ENCODE measurements at places on chromosomes 4 and X.

- H3K27me3 ChIP-seq, result peaks cover 62% of the 10 kb centered on the region
- H3K4me3 ChIP-seq, result no peak overlapping the region
- DNase-seq, result no peak
- H3K4me1 ChIP-seq, result peaks cover 24% of the 10 kb centered on the region
- no peaks in the 10 kb centered on the region for H3K36me3 ChIP-seq
Observed at GRCh38 chr4:185020293-185020808, 2.1 kb downstream of the HELT start.

DNA sequence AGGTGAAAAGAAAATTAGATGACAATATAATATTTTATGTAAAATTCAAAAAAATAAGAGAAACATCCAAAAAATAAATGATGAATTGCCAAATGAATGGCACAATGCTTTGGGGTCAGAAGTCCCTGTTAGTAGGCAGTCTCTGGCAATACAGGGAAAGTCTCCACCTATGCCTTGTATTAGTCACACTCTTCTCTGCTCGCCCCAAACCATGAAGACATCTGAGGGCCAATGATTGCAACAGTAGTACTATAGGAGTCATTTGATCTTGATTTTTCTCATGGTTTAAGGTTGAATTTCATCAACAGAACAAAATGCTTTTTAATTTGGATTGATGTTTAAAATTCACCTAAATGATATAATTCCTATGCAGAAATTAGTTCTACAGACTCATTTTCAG lies 3.9 kb upstream of the PRSS12 start:
- H3K4me1 ChIP-seq, result peaks cover 12% of the 10 kb centered on the region
- H3K36me3 ChIP-seq, result peaks cover 8% of the 10 kb centered on the region
- DNase-seq, result no peak
- H3K4me3 ChIP-seq, result no peak overlapping the region
- no peak overlapping the region for H3K27ac ChIP-seq

DNA sequence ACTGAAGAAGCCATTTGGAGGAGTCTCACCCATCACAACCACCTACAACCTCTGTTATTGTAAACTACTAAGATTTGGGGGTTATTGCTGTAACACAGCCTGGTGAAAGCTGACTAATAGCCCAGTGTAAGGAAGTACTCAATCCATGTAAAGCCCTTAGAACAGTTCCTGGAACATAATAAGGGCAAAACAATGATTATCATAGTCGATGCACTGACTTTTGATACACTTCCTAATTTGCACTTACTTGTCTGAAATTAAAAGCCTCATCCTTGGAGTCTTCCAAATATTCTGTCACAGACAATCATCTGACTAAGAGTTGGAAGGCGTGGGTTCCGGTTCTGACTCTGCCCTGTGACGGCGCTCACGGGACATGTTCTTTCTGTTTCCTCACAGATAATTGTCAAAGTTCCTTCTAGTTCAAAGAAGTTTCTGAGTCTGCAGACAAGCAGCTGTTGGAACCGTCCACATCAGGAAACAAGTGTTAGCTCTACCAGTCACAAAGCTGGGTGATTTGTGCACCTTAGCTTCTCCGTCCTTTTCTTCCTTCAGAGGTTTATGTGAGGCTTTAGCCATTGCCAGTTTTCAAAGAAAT lies 33.4 kb upstream of the RASGEF1B start:
- peak; percentile 81 for DNase-seq
- peak overlapping the region; percentile 82 for H3K4me3 ChIP-seq
- peak overlapping the region; percentile 96 for H3K27ac ChIP-seq
- H3K36me3 ChIP-seq, result no peaks in the 10 kb centered on the region

DNA sequence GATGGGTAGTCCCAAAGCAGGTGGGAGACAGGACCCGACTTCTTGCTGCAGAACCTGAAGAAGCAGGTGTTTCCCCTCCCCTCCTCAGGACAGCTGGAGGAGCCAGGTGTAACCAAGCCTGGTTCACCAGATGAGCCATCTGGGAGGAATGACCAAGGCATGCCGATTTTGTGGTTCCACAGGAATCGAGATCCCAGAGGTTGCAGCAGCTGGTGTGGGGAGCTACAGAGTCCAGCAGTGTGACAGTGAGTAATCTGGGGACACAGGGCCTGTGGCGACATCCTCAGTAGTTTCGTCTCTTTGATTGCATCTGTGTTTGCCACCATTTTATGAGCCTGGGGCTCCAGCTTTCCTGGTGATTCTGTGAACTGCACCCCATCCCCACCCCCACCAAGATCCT lies 2.6 kb upstream of the NDP start:
- H3K4me3 ChIP-seq, result no peak overlapping the region
- no peak for DNase-seq
- no peaks in the 10 kb centered on the region for H3K4me1 ChIP-seq
- H3K27me3 ChIP-seq, result peaks cover 9% of the 10 kb centered on the region
- no peaks in the 10 kb centered on the region for H3K36me3 ChIP-seq

DNA sequence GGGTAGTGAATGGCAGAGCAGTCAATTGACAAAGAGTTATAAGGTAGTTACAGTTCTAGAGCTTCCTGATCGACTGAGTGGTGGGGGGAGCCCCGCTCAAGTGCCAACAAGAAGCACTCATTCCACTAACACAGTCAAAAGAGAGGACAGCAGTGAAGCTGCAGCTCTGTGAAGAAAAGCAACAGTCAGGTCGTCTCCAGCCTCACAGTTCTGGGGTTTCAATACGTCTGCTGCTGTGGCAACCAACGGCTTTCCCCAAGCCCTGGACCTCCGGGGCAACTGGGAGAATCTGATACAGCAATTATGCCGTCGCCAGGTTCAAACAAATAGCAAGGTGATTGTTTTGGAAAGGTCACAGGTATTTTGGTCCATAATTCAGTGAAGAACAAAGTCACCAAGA lies 30.8 kb downstream of the GPM6B start:
- H3K27ac ChIP-seq, result no peak overlapping the region
- H3K36me3 ChIP-seq, result no peaks in the 10 kb centered on the region
- H3K4me1 ChIP-seq, result no peaks in the 10 kb centered on the region
- peaks cover 22% of the 10 kb centered on the region for H3K27me3 ChIP-seq
- no peak for DNase-seq

- peaks cover 19% of the 10 kb centered on the region for H3K27me3 ChIP-seq
- H3K36me3 ChIP-seq, result peaks cover 8% of the 10 kb centered on the region
- no peak overlapping the region for H3K27ac ChIP-seq
- H3K4me3 ChIP-seq, result no peak overlapping the region
- DNase-seq, result no peak
- no peaks in the 10 kb centered on the region for H3K4me1 ChIP-seq
Observed at GRCh38 chr4:165150545-165150944, 37.9 kb upstream of the TMEM192 start.

- H3K27me3 ChIP-seq, result peaks cover 22% of the 10 kb centered on the region
- no peaks in the 10 kb centered on the region for H3K36me3 ChIP-seq
- DNase-seq, result no peak
- H3K4me1 ChIP-seq, result no peaks in the 10 kb centered on the region
- no peak overlapping the region for H3K4me3 ChIP-seq
Observed at GRCh38 chr4:56058555-56058954, 109.8 kb downstream of the CEP135 start.

DNA sequence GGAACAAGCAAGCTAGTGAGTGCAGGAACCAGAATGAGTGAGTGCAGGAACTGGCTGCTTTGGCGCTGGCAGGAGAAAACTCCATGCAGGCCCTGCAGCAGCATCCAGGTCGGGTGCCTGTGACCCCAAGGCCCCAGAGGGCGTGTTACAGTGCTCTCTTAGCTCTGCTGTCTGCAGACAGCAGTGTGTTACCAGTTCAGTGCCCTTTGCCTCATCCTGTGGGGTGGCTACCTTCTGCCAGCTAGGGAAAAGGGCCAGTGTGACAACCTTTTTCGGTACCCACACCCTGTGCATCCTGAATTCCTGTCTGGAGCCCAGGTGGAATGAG lies 202.3 kb upstream of the SMIM31 start:
- H3K4me1 ChIP-seq, result no peaks in the 10 kb centered on the region
- no peak overlapping the region for H3K4me3 ChIP-seq
- no peaks in the 10 kb centered on the region for H3K36me3 ChIP-seq

- H3K36me3 ChIP-seq, result no peaks in the 10 kb centered on the region
- no peaks in the 10 kb centered on the region for H3K27me3 ChIP-seq
- DNase-seq, result no peak
- no peak overlapping the region for H3K4me3 ChIP-seq
- no peaks in the 10 kb centered on the region for H3K4me1 ChIP-seq
- no peak overlapping the region for H3K27ac ChIP-seq
Observed at GRCh38 chr4:31236020-31236638, 516.0 kb downstream of the PCDH7 start.

DNA sequence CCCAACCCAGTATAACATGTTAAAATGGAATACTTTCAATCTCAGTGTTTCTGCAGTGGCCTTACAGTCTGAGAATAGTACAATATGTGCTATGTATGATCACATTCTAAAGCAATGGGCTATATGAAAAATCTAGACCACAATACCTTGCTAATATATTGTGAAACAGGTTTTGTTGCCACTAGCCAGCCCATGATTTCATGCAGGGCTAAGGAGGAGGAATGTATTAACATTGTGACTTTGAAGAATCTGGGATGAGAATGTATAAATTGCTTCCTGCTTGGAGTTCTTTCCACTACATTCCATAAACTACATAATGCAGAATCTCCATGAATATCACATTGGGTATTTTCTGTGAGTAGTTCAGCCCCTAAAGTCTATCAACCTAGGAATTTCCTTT lies 935.4 kb upstream of the GRIA3 start:
- H3K27ac ChIP-seq, result no peak overlapping the region
- no peak overlapping the region for H3K4me3 ChIP-seq
- DNase-seq, result no peak
- no peaks in the 10 kb centered on the region for H3K4me1 ChIP-seq

DNA sequence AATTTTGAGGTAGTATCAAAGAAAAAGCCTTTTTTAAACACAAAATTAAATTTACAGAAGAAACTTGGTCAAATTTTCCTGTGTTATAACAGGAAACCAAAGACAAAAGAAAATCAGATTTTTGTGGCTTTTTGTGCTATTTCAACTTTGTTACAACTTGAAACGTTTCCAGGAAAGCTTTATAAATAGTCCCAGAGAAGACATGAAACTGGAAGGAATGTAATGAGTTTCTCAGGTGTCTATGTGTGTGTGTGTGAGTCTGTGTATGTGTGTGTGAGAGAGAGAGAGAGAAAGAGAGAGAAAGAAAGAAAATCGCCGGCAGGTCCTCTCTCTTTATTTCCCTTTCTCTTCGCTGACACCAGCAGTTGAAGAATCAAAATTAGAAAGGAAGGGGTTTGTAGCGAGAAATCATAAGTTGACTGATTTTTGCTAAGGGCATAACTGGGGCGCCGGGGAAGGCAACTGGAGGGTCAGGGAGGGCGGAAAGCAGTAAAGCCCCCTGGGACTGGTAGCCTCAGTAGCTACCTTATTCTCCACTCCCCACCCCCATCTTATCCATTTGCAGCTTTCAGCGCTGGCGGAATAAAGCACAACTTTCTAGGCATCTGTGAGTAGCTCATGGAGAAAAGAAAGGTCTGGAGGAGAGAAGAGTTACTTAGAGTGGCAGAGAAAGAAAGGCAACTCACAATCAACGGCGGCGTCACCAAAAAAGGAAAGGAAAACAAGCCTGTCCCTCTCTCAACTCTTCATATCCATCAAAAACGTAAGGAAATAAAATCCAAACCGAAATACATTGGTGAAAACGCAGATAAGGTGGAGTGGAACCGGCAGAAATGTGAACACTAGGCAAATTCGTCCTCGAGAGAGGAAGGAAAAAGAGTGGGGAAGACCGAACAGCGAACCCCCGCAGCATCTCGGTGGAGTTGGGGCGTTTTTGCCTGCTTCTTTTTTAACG lies 1.3 kb downstream of the TMEM47 start:
- no peak for DNase-seq
- peak overlapping the region; percentile 40 for H3K4me3 ChIP-seq
- no peak overlapping the region for H3K27ac ChIP-seq
- peaks cover 27% of the 10 kb centered on the region for H3K27me3 ChIP-seq

- H3K27ac ChIP-seq, result no peak overlapping the region
- no peaks in the 10 kb centered on the region for H3K36me3 ChIP-seq
- no peak for DNase-seq
- H3K4me1 ChIP-seq, result no peaks in the 10 kb centered on the region
- no peaks in the 10 kb centered on the region for H3K27me3 ChIP-seq
Observed at GRCh38 chr4:84875636-84876371, 90.7 kb downstream of the WDFY3 start.

DNA sequence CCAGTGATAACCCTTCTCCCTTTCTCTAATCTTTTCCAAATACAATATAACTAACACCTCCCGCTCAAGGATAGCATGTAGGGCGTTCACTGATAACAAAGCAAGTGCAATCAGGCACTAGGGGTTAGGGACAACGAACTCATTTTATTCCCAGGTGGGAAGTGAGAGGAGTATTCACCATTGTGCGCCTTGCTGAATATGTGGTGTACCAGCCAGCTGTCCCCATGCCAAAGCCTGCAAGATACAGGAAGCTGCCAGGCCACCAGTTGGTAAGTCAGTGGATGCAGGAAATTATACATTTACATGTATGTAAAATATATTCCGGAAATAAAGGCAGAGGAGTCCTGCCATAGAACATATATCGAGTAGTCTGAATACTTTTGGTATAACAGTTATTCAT lies 6.3 kb upstream of the HPRT1 start:
- DNase-seq, result no peak
- H3K36me3 ChIP-seq, result no peaks in the 10 kb centered on the region
- H3K4me3 ChIP-seq, result peak overlapping the region; percentile 70

GRCh38 chr4:30630431-30630830 lies 89.7 kb upstream of the PCDH7 start:
- H3K4me3 ChIP-seq, result no peak overlapping the region
- H3K27me3 ChIP-seq, result no peaks in the 10 kb centered on the region
- DNase-seq, result no peak
- H3K36me3 ChIP-seq, result no peaks in the 10 kb centered on the region
- H3K27ac ChIP-seq, result no peak overlapping the region

GRCh38 chr4:94517492-94517891 lies 65.8 kb downstream of the PDLIM5 start:
- no peak for DNase-seq
- H3K4me3 ChIP-seq, result no peak overlapping the region
- H3K36me3 ChIP-seq, result no peaks in the 10 kb centered on the region
- no peaks in the 10 kb centered on the region for H3K27me3 ChIP-seq
- H3K4me1 ChIP-seq, result peaks cover 21% of the 10 kb centered on the region
- no peak overlapping the region for H3K27ac ChIP-seq

DNA sequence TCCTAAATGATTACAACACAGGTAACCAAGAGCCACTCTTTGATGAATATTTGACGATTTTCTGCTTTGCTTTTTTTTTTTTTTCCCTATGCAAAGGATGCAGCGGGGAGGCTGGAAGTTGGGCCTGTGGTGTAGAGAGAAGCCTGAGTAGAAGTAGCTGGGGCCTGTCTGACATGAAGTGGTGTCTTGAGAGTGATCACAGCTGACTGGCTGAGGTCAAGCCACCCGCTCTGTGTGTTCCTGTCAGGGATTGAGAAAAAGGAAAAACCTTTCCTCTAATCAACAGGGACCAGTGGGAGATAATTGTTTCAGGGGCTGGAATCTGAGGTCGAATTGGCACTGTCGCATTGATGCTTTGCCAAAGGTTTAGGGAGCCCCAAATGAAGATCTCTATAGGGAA lies 258.7 kb downstream of the GRIA3 start:
- no peaks in the 10 kb centered on the region for H3K36me3 ChIP-seq
- no peak overlapping the region for H3K4me3 ChIP-seq
- no peak for DNase-seq

GRCh38 chrX:78619834-78620233 lies 39.3 kb downstream of the RTL3 start:
- no peaks in the 10 kb centered on the region for H3K4me1 ChIP-seq
- H3K27me3 ChIP-seq, result no peaks in the 10 kb centered on the region
- no peak overlapping the region for H3K4me3 ChIP-seq
- no peak overlapping the region for H3K27ac ChIP-seq

All from naive B cell (primary cell).